ENCODE measurements at places on chromosomes 12 and 14.

DNA sequence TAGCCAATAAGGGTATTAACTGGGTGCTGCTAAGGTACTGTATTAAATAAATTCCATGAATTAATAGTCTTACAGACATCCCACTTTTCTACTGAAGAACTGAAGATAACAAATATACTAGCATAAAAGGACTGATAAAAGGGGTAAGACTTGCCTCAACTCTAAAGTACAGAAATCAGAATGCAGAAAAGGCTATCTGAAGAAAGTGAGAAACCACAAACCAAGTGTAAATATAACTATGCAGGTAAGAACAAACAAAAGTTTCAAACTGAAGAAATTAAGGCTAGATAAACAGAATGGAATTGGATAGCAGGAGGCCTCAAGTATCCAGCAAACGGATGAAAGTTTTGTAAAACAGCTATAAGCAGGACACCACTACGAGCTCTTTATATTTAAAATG is 29.5 kb downstream of the YAF2 start:
- DNase-seq = no peak

- peak; percentile 82 for DNase-seq
Observed at GRCh38 chr14:65637780-65638179, 225.2 kb downstream of the FUT8 start.

DNA sequence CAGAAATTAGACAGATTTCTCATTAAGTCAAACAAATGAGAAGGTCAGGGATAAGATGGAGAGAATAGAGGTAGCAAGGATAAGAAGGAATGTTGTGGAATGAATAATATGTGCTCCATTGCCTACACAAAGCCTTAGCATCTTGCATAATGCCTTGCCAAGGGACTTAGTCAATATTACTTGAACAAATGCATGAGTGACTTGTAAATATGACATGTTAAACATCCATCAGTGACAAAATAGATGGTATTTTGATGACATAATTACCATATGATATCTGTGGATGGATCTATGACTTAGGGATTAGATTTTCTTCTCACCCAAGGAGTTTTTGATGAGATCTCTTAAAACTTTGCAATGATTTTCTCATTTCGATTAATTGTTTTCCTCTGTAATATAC is 194.1 kb upstream of the RASSF8 start:
- no peak for DNase-seq

- DNase-seq = no peak
Observed at GRCh38 chr12:98260276-98260675, 255.1 kb upstream of the TMPO start.

GRCh38 chr14:22560662-22561365 is 28.2 kb downstream of the DAD1 start:
- no peak for DNase-seq

DNA sequence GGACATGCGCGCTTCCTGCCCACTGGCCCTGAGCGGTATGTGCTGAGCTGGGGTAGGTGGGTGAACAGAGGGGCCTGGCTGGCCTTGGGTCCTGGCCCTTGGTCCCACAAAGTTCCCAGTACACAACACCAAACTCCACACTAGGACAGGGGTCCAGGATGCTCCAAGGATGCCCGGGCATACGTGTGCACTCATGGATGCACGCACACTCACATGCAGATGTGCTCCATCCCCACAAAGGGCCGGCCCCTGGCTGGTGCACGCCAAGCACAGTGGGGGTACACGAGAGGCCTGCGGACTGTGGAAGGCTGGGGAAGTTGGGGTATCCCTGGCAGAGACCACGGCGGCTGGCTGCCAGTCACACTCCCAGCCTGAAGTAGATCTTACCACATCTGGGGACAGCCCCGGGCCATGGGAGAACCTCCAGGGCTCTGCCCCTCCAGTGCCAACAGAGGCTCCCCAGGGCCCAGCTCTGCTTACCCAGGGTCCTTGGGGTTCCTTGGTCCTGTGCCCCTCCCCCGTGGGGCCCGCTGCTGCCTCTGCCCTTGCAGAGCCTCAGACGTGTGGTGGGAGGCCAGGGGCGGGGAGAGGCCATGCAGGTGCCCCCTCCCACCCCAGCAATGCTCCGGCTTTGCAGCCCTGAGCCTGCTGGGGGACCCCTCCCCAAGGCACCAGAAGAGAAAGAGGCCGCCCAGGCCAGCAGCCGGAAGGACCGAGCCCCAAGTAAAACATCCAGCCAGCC is 24.0 kb upstream of the NUDT14 start:
- no peak for DNase-seq

GRCh38 chr12:50249464-50250182 is 33.7 kb downstream of the LIMA1 start:
- no peak for DNase-seq

DNA sequence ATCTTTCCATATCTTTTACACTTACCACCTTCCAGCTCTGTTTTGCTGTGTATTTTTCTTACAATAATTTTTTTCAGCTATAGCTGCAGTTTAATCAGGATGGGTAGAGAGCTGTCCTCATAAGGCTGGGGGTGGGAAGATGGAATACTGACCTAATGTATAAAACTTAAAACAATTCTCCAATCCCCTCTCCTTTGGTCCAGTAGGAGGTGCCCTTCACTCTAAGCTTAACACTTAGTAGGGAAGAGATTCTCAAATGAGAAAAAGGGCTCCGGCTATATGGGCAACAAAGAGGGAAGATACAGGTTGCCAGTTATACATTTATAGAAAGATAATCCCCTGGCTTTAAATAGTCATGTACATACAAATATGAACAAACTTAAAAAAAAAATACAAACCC is 2.8 kb downstream of the ORMDL2 start:
- peak; percentile 25 for DNase-seq

- no peak for DNase-seq
Observed at GRCh38 chr12:19880076-19880475, 440.8 kb downstream of the AEBP2 start.

- DNase-seq = no peak
Observed at GRCh38 chr12:20513189-20513588, 144.9 kb downstream of the PDE3A start.

DNA sequence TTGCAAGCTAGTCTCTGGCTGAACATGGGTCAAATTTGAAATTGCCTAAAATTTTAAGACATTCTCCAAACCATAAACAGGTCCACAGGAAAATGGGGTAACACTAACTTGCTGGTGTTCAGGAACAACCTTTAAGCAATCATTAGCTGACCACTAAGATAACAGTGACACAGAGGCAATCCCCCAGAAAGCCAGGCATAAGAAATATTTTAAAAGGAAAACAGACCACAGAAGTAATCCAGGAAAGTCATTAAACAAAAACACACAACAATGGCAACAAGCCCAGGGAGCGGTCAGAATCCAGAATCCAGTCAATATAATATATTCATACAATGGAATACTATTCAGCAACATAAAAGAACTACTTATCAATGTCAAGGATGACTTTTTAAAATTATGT is 59.1 kb downstream of the LRP6 start:
- DNase-seq = no peak

DNA sequence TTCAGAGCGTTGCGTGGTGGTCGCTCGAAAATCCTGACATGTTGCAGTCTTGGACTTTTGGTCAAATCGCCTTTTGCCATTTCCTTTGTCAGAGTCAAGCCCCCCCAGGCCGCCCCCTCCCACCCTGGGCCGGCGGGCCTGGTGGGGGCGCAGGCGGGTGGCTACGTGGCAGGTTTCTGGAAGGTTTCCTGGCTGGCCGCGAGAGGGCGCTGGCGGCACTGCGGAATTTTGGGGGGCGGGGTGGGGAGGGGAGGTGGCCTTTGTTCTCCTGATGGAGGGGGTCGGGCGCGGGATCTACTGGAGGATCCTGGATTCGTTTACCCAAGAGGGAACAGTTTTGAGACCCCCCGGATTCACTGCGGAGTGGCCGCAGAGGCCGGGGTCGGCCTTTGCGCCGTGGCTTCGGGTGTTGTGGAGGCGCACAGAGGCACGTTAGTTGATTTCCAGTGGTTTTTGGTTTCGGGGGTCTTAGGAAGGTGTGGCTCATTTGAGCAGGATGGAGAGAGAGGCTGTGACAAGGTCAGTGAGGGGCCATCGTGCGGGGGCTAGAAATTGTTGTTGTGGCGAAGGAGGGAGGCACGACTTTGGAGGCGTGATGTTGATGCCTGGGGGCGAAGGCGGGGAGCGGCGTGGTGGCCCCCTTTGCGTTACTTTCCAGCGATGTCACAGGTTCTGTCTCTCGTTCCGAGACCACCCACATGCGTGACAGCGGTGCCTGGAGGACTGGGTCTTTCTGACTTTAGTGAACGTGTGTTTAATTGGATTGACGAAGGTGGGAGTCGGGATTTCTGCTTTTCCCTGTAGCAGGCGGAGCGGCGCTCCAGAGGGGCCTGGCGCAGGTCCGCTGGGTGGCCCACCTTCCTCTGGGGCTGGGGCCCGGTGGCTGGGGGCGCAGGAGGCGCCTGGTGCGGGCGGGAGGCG is 1.4 kb downstream of the MEG3 start:
- no peak for DNase-seq

DNA sequence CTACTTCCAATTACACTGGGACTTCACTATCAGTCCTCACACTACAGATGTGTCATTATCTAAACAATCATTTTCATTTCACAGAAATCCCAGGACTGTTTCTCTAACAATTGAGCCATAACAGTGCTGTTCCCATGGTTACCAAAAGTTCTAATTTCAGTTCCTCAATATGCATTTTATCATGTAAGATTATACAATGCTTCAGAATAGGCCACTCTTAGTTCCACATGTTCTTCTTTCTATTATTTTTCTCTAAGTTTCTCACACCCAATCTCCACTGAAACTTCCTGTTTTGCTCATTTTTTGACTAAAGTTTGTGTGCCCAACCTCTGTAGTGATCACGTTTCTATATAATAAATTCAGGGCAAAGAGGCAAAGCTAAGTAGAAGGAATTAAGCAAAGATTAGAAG is 185.8 kb downstream of the DUSP6 start:
- DNase-seq = no peak

DNA sequence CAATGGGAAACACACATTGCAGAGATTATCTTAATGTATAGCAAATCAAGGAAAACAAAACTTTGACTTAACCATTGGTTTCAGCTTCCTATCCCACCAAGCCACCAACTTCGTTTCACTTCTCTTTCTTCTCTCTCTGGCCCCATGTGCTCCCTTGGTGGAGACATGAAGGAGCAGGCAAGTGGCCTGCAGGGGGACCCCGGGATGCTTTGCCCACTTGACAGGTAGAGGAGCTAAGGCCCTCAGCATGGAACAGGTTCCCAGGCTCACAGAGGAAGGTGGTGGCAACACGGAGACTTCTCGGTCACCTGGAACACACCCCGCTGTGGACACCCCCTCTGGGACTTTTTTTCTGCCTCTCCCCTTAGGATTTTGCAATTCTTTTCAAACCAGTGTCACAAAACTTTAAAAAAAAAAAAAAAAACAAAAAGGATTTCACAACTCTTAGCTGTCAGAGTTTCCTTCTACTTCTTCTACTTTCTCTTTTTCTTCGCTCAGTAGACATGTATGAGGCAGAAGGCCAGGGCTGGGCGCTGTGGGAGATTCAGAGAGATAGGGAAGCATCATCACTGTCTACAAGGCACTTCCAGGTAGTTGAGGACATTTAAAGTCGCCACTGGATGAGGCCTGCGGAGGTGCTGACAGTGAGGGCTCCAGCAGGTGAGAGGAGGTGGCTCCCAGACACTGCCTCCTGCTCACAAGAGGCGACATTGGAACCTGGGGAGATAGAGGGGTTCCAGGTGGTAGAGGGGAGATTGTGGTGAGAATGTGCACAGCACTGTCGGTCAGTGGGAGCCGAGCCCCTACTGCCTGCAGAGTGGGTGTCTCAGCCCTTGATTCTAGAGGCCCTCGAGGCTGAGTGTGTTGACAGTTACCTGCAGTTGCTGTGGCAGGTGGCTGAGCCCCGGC is 119.6 kb downstream of the GCH1 start:
- no peak for DNase-seq

- no peak for DNase-seq
Observed at GRCh38 chr14:83162361-83162929, 1628.8 kb upstream of the SEL1L start.

DNA sequence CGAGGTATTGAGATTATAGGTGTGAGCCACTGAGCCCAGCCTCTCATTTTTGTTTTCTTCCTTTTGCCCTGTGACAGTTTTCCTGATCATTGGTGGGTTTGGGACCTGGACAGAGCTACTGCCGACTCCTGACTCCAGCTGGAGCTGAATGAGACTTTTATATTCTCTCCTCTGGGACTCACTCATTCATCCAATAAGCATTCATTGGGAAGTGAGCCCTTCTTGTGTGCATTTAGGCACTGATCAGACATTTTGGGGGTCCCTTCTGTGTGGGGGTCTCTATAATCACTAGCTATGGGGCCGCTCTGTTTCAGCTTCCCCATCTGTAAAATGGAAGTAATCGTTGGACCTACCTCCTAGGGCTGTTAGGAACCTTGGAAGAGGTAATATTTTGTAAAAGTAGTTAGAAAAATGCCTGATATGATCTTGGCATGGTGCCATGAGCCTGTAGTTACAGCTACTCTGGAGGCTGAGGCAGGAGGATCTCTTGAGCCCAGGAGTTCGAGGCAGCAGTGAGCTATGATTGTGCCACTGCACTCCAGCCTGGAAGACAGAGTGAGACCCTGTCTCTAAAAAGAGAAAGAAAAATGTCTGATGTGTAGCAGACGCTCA is 7.2 kb downstream of the SH2B3 start:
- no peak for DNase-seq

- DNase-seq = no peak
Observed at GRCh38 chr12:40557980-40558379, 134.3 kb upstream of the CNTN1 start.

- DNase-seq = no peak
Observed at GRCh38 chr14:81350344-81351130, 49.6 kb downstream of the STON2 start.

DNA sequence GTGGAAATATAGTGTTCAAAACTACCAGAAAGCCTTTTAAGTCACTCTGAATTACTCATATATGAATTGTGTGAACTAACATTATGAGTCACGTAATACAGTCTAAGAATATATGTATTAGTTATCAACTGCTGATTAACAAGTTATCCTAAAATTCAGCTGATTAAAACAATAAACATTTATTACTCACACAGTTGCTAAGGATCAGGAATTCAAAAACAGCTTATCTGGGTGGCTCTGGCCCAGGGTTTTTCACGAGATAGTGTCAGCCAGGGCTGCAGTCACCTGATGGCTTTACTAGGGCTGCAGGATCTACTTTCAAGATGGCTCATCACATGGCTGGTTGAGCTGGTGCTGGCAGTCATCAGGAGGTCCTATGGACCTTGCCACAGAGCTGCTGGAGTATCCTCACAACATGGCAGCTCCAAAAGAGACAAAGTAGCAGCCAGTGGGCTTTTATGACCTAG is 36.5 kb downstream of the CORO1C start:
- DNase-seq = peak; percentile 86

DNA sequence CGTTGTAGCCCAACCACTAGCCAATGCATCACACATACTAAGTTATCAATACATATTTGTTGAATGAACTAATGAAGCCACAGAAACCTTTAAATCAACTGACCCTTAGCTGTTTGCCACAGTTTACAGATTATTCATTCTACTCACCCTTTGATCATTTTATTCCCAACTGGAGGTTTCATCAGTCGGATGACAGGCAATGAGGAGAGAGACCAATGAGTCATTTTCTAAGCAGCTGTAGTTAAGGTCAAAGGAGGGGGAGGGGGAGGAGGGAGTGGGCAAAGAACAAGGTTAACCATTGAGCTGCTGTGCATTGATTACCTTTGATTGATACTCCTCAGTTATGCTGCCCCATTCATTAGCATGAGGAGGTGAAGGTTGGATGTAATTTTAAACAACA is 469.5 kb downstream of the VRK1 start:
- DNase-seq = no peak

GRCh38 chr12:123102366-123102765 is 48.5 kb downstream of the PITPNM2 start:
- no peak for DNase-seq
